CD14-positive monocyte (primary cell): ENCODE measurements at places on chromosomes 4 and X.

DNA sequence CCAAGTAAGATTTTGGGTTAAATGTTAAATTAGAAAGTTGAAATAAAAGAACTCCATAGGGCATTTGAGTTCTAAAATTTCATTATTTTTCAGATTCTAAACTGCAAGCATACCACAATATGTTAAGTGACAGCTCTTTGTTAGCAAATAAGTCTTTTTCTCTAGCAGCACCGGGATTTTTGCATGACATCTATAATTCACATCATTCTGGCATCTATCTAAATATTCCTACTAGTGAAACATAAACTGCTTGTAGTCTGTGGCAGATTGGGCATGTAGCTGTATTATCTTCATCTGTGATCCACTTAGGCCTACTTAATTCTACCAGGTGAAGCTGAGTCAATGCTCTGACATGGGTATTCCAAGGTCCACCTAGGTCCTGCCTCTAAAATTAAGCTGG is 32.1 kb upstream of the KLHL13 start:
- DNase-seq, result no peak

DNA sequence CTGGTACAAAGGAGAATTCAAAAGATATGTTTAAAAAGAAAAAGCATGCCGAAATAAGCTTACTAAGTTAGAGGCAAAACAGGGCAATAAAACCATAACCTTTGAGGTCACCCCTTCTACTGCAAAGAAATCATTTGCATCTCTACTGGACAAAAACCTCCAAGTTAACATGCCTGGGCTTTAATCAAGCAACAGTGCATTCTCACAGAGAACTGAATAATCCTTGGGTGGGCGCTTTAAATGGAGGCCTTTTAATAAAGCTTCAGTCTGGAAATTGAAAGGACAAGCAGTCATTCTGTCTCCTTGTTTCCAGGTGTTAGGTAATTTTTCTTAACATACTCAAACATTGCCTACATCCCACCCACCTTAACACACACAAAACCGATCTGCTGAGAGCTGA is 34.6 kb upstream of the SMS start:
- no peak for DNase-seq

DNA sequence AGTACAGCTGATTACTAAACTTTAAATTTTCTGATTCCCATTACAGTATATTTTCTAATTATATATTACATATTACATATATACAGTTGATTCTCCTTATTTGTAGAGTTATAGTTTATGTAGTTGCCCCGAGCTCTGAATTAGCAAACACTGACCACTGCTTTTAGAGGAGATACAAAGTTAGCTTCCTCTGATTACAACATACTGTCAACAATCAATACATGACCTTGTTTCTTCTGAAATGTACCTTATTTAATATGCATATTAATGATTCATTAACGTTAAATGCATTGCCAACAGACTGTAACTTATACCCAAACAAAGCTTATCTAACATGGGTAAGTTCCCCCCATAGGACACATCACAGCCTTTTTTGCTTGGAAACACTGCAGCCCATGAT is 81.5 kb downstream of the ATP10D start:
- DNase-seq, result no peak

- no peak for DNase-seq
These were observed 83.5 kb downstream of the NPNT start for GRCh38 chr4:105978684-105979296.

DNA sequence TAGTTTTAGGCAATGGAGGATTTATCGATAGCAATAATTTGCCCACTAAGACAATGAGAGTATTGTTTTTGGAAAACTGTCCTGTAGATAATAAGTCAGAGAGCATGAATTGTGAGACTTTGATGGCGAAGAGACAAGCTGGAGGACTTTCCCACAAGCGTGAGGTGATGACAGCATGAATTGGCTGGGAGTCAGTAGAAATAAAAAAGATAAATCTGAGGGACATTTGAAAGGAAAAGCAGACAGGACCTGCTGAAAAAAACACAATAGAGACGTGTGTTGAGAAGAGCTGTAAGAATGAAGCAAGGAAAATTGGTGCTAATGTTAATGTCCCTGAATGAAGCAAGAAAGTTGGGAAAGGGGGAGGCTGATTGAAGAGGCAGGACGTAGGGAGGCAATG is 233.5 kb downstream of the DCTD start:
- DNase-seq, result no peak

GRCh38 chr4:85147481-85148076 is 181.1 kb upstream of the WDFY3 start:
- DNase-seq, result peak; percentile 43

- peak; percentile 2 for DNase-seq
These were observed 48.3 kb upstream of the HPGDS start for GRCh38 chr4:94390804-94391410.
